BE2C (cell line): ENCODE measurements at places on chromosomes 11 and 22.
A peak's percentile ranks its signal among the peaks of the same experiment; 100 is the strongest.

- DNase-seq, result no peak
Measured at GRCh38 chr11:3196161-3197043, 22.2 kb downstream of the MRGPRG start.

- DNase-seq, result peak; percentile 69
Measured at GRCh38 chr11:116225236-116225635, 547.6 kb downstream of the BUD13 start.

DNA sequence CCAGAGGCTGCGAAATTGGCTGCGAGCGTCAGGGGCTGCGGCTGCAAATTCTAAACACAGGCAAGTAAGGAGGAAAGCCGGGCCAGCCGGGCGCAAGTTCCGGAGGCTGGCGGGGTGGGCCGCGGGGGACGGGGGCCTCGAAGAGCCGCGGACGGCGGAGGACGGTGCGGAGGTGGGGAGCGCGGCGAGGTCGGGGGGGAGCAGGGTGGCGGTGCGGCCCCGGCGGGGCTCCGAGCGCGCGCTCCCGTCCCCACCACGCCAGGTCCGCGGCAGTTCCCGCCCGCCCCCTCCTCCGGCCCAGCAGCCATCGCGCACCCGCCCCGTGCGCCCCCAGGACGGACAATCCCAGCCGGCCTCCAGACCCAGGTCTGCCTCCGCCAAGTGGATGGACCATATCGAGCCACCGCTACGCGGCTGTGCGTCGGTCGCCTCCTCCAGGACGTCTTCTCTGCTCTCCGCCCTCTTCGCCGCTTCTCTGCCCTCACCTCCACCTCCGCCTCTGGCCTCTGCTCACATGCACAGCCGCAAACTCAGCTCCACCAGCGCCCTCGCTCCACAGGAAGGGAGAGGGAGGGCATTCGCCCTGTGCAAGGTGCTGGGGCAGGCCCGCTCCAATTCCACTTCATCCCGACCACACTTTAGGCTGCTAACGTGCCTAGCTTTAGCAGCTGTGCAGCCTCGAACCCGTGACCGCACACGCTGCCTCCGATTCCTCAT lies 7.2 kb downstream of the ELFN2 start:
- no peak for DNase-seq

GRCh38 chr22:27512283-27512761 lies 289.2 kb downstream of the MN1 start:
- no peak for DNase-seq

DNA sequence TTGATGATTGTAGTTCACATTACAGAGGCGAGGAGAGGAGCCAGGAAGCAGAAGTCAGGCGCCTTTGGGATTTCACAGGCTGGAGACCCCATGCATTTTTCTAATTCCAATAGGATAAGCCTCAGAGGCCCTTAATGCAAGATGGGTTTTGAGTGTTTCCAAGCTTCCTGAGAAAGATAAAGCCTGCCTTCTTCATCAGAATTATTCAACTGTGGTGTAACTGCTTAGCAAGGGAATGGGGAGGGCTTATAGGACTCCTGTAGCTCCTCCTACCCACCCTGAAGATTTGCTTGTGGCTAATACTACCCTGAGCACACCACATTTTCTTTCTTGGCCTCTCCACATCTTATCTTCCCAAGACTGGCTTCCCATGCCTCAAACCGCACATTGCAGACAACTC lies 151.1 kb upstream of the ISX start:
- no peak for DNase-seq

- DNase-seq, result no peak
Measured at GRCh38 chr11:42657169-42657568, 654.6 kb upstream of the API5 start.

DNA sequence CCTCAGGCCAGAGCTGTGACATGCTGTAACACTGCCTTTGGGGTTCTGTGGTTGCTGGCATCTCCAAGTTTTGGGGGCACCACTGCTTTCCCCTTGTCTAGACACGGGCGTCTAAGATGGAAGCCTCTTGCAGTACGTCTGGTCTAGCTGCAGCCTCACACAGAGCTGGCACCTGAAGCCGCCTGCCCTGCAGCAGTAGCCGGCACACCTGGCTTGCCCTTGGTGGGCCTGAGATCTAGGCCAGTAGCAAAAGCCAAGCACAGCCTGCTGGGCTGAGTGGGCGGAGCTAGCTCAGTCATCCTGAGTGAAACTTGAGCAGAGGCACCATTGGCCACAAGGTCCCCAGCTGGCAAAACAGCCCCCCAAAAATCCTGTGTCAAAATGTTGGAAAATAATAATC lies 154.2 kb downstream of the DLG2 start:
- DNase-seq, result no peak

DNA sequence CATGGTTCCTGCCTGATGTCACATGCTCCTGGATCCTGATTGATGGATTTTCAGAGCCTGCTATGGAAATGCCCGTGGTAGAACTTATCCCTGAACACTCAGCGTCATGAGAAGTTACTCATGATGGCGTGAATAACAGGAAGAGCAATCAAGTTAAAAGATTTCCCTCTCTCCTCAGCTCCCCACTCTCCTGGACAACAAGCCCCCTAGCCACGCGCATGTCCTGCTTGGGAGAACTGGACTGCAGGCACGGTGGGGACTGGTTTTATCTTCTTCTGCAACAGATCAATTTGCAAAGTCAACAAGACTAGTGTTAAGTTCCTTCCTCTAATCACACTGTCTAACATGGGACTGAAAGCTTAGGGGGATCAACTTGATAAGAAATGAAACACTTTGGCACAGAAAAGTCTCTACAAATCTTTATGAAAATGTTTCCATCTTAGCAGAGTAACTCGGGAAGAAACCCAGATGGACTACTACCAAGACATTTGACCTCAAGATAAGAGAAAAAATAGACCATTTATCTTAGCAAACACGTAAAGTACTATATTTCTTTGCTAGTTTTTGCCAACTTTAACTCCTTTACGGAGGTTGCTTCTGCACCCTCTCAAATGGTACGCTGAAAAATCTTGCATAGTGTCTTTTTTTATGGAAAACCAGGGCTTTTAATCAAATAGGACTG lies 27.6 kb downstream of the POU2AF1 start:
- DNase-seq, result no peak

DNA sequence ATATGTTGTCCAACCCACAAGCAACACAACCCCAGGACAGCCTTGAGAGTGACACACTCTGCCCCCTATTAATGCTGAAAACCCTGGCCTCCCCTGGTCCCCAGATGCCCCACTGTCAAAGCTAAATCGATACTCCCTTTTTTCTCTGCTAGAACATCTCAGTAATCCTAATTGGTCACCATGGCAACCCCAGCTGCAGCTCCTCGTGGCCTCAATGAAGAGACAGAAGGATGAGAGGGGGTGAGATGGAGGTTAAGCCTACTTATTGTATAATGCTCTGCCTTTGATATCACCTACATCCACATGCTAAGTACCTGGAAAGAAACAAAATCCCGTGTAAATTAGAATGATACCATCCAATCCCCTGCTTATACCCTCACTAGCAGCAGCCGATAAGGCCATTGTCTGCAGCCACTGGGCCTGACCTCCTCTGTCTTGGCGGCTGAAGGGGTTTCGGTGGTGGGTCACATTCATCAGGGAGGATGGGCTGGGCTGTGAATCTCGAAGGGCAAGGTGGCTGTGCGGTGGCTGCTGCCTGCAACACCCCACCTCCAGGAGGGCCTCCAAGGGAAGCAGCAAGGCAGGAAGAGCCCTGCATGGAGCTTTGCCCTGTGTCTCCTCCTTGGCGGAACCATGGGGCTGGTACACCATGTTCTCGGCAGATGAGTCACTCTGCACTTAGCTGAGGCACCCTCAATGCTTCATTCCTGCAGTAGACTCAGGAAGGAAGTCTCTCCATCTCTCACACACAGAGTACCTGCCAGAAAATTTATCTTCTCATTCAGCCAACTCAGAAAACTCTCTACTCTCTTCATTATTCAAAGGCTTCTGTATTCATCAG lies 399.5 kb downstream of the BUD13 start:
- peak; percentile 17 for DNase-seq

DNA sequence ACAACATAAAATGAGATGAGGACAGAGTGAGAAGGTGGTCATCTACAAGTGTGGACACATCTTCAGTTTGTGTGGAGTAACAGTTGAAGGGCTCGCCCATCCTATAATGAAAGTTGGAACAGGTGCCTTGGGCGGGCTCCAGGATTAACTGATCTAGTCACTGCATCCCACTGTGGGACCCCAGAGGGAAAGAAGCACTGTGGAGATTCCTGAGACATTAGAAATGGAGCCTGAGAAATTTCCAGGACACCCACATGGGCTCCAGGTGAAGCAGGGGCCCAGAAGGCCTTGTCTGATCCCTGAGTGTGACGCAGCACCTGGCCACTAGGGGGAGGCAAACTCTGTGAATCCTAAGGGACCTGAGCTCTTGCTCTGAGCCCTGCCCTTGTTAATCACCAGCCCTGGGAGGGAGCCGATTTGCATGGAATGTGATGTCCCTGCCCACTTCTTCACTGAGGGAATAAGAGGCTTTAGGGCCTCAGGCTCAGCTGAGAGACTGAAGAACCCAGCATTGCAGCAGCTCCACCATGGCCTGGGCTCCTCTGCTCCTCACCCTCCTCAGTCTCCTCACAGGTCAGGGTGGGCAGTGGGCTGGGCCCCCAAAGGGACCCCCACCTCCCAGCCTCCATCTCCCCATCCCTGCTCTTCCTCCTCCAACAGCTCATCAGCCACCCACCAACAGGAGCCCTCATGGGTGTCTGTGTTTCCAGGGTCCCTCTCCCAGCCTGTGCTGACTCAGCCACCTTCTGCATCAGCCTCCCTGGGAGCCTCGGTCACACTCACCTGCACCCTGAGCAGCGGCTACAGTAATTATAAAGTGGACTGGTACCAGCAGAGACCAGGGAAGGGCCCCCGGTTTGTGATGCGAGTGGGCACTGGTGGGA lies 98.4 kb downstream of the VPREB1 start:
- peak; percentile 60 for DNase-seq

- no peak for DNase-seq
Measured at GRCh38 chr11:106625566-106625965, 392.7 kb downstream of the GUCY1A2 start.

- no peak for DNase-seq
Measured at GRCh38 chr11:9176550-9176949, 85.2 kb upstream of the SCUBE2 start.
